K562 (cell line): ENCODE measurements at places on chromosomes 3 and 15. TPM values are rescaled to one million over a fixed set of nuclear protein-coding genes. Genes with fewer than 3 reads are reported as not detected.

DNA sequence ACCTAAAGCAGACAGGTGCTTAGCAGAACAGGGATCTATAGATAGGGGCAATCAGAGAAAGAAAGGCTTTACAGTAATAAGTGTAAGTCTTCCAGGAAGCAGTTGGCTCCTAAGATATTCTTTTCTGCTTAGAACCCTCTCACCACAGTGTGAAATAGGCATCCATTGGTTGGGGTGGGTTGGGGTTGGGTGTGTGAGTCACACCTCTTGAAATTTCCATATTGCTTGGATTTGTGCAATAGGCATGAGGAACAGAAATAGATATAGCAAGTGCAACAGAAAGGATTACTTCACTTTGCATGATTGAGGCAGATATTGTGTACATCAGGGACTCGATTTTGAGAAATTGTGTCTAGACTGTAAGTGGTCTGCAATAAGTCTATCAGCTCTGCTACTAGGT lies 200.1 kb upstream of the GAP43 start:
- no peak for DNase-seq

DNA sequence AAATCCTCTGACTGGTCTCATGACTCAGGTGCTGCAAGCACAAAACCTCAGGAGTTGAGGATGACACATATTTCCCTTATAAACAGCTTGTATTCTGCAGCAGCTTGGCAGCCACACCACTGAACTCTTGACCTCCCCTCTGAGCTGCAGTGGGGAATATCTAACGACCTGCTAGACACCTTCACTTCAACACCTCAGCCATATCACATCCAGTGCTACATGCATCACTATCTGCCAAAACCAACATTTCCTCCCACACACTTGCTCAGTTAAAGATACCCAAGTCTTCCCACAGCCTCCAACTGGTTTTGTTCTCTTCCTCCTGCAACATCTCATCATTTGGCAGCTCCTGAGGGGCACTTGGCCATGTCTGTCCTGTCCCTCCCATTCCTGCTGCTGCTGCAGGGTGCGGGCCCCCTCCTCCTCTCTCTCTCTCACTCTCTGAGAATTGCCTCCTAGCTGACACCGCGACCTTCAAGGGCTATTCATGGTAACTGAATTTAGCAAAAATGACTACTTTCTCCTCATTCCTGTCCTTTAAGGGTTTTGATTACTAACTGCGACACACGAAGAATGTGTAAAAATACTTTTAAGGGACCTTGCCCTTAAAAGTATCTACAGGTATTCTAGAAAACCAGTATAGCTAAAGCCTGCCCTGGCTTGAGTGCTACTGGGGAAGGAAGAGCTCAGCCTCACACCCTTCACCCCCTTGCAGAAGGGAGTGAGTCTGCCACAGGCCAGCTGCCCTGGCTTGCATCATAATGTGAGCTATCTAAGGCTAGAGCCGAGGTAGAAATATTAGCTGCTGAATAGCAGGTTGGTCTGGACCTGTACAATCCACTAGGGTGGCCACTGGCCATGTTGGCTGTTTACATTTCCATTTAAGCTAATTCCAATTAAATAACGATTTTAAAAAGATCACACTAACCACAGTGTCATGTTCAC lies 5.0 kb upstream of the CCR9 start:
- DNase-seq: peak; percentile 60

The OPA1 gene
- 84.0 and 94.7 TPM in 2 replicates for total RNA-seq

DNA sequence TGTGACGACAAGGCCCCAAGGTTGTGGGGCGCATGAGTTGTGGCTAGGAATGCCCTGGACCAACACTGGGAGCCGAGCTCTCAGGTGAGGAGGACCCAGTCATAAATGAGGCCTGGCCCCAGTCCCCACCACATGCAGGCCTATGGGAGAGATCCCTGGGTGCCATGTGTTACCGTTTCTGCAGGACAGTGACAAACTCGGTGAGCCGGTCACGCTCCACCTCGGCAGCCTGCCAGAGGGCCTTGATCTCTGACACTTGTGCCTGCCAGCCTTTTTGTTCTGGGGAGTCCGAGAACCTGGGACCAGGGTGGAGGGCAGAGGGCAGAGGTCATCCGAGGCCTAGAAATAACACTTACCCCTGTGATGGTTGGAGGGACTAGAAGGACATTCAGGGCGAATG lies 27.7 kb upstream of the HHATL start:
- no peak for DNase-seq

DNA sequence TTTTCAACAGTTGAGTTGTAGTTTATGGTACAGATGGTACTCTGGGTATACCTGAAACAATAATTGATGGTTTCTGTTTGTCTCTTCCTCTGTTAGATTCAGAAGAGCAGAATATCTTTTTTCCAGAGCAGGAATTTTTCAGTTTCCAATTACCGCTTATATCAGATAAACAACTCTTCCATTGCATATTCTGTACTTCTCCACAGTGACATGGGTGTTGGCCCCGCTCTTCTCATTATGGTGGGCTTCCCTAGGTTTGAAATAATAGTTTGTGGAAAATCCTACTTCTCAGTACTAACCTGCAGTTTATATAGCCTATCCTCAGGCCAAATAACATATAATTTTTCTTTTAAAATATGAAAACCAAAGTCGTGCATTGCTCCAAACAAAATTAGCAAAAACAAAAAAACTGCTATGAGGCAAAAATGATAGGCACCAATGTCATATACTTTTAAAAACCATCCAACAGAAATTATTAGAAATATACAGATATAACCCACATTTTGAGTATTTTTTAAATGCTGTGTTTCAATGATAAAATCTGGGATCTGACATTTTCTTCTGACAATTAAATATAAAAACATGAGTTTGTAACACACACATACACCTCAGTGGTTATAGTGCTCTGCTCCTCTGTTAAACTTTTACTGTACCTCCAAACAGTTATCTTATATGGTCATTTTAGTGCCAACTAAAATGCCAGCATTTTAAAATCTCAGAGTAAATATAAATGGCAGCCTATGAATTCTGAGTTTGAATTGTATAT lies 56.8 kb downstream of the CMSS1 start:
- no peak for DNase-seq

The GPR156 gene
- total RNA-seq: 0.09 and 0.11 TPM in 2 replicates

GRCh38 chr15:55992769-55993110 lies 672 bp downstream of the NEDD4 start:
- DNase-seq: no peak

The ALDH1L1 gene
- 0.60 and 1.5 TPM in 2 replicates for total RNA-seq

The A4GNT gene
- total RNA-seq: not detected in 2 replicates

The EPHB3 gene
- total RNA-seq: 0.04 TPM in 1 of 2 replicates, not detected in the other

The ITIH1 gene
- 0.11 and 0.31 TPM in 2 replicates for total RNA-seq

The BFSP2 gene
- total RNA-seq: not detected in 2 replicates

The TLR9 gene
- not detected in 2 replicates for total RNA-seq

GRCh38 chr3:172142051-172142863 lies 102.9 kb downstream of the FNDC3B start:
- DNase-seq: peak; percentile 66

The SLC30A4 gene
- 0.47 and 0.56 TPM in 2 replicates for total RNA-seq

DNA sequence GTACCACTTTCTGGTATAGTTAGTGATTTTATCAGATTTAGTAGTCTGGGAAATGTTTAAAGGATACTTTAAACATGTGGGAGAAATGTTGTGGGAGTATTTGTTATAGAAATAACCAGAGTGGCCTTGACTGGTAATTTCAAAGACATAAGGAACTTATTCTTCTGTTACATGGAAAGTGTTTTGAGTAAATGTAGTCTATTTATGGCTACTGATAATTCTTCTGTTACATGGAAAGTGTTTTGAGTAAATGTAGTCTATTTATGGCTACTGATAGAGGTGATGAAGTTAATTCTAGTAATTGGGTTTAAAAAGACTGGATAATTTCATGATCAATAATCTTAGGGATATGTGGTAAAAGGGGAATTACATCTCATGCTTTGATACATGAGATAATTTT lies 17.7 kb downstream of the REC114 start:
- DNase-seq: no peak

GRCh38 chr3:150303768-150304167 lies 104.3 kb upstream of the TSC22D2 start:
- DNase-seq: peak; percentile 25

DNA sequence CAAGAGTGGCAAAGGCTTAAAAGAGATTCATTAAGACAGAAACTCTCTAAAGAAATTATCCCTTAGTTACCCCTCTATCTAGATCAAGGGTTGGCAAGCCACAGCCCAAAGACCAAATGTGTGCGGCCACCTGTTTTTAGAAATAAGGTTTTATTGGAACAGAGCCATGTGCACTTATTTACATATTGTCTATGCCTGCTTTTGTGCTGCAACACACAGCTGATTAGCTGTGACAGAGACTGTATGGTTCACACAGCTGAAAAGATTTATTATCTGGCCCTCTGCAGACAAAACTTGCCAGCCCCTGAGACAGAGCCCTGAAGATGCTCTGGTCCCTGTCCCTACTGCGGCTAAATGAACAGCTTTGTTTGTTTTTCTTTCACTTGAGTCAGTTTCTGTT lies 88.1 kb downstream of the ADAMTS9 start:
- DNase-seq: no peak

DNA sequence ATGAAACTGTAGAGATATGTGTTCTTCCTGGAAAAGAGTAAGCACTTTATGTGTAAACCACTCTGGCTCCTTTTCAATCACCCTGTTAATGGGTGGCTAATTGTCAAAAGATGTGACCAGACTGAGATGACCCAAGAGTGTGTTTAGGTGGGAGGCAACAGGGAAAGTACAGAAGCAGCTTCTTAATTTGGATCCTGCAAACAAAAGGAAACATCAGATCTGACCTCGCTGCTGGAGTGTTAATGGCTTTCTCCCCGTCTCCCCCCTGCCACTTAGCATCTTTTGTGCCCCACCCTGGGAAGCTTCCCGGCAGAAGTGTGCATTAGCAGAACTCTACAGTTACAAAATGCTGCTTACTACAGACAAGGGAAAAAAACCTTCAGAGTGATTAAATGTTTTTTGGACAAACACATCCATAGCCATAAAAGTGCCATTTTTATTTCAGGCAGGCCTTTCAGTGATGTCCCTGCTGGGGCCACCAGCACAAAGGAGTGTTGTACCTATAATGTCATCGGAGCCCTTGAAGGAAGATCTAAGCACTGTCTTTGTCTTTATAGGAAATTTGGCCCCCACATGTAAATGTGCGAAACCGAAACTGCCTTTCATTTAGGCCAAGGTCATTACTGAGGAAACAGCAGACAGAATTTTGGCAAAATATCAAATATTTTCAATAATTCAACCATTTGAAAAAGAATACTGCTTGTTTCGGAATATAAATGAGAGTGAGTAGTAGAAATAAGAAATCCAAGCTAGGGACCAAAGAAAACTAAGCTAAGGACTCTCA lies 311.0 kb downstream of the WDR72 start:
- DNase-seq: no peak

GRCh38 chr3:41974223-41974622 lies 12.3 kb upstream of the ULK4 start:
- DNase-seq: no peak

The OIP5 gene
- 35.7 and 36.1 TPM in 2 replicates for total RNA-seq

DNA sequence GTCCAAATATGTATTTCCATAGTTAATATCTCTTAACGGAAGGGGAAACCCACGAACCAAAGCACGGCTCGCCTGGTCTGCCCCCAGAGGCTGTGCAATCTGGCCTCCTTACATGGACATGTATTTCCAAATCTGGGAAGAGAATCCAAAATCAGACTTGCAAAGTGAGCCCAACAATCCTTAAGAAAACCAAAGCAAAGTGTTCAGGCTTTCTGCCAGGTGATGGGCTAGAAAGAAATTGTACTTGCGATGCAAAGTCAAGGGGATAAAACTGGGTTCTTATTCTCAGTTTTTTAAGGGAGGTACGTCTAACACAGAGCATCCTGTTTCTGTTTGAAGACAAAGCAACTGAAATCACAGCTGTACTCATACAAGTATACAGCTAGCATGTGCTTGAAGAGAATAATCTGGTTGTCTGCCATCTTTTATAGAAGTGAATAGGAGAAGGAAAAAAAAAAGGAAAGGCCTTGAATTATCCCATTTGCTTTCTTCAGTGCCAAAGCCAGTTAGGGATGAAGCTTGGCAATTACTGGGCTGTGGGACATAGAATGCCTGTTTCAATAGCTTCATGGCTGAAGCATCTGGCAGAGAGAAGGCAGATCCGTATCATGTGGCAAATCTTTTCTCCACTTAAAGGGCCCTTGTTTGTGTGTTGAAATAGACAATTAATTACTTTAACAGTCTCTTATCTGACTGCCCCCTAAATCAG lies 48.4 kb downstream of the LRIG1 start:
- DNase-seq: no peak
